Mesangial cell (primary cell): ENCODE measurements at places on chromosomes 3 and 15. TPM values are rescaled to one million over a fixed set of nuclear protein-coding genes. Genes with fewer than 3 reads are reported as not detected.

Gene FETUB
- total RNA-seq: not detected in 2 replicates

Gene PRR20G
- not detected in 2 replicates for total RNA-seq

Gene STARD9
- total RNA-seq: 3.4 and 6.8 TPM in 2 replicates

Gene GATA2
- 2.1 and 4.1 TPM in 2 replicates for total RNA-seq

Gene REC114
- not detected in 2 replicates for total RNA-seq

Gene CHRNA5
- total RNA-seq: 1.8 and 6.0 TPM in 2 replicates

Gene C15orf62
- total RNA-seq: 0.16 and 0.63 TPM in 2 replicates

Gene PFKFB4
- 7.1 and 7.5 TPM in 2 replicates for total RNA-seq

Gene TPRG1
- not detected in 2 replicates for total RNA-seq

Gene NAALADL2
- total RNA-seq: 0.33 and 1.1 TPM in 2 replicates

Gene SPTSSB
- total RNA-seq: not detected in 2 replicates

Gene PTX3
- 22.1 and 44.3 TPM in 2 replicates for total RNA-seq

Gene CHRNA3
- total RNA-seq: 0.13 TPM in 1 of 2 replicates, not detected in the other

Gene TMEM115
- total RNA-seq: 61.4 and 80.4 TPM in 2 replicates

Gene TOPAZ1
- not detected in 2 replicates for total RNA-seq

Gene TM6SF1
- total RNA-seq: 0.33 and 1.4 TPM in 2 replicates

Gene GCNT3
- 1.6 TPM in 2 replicates for total RNA-seq

Gene LPP
- total RNA-seq: 75.0 and 108 TPM in 2 replicates

Gene CCNB2
- total RNA-seq: 11.5 and 150 TPM in 2 replicates

Gene KLHL25
- 5.2 and 7.8 TPM in 2 replicates for total RNA-seq

Gene AADACL2
- total RNA-seq: not detected in 2 replicates

Gene CCDC39
- under 0.01 TPM in 1 of 2 replicates, not detected in the other for total RNA-seq

Gene SERINC4
- total RNA-seq: not detected in 2 replicates

Gene TTLL13
- total RNA-seq: under 0.01 TPM in 1 of 2 replicates, not detected in the other

Gene ZBED2
- total RNA-seq: 3.3 and 20.5 TPM in 2 replicates

Gene ITGB5
- total RNA-seq: 144 and 216 TPM in 2 replicates

Gene KNG1
- total RNA-seq: not detected in 2 replicates

Gene NT5DC2
- 162 and 351 TPM in 2 replicates for total RNA-seq

Gene CPB1
- total RNA-seq: not detected in 2 replicates

Gene CD80
- not detected in 2 replicates for total RNA-seq

Gene ASB14
- not detected in 2 replicates for total RNA-seq

Gene HYAL3
- total RNA-seq: 4.4 and 9.3 TPM in 2 replicates

Gene RGMA
- total RNA-seq: 0.98 and 2.5 TPM in 2 replicates

Gene TRH
- not detected in 2 replicates for total RNA-seq

Gene RHOV
- 0.16 and 0.63 TPM in 2 replicates for total RNA-seq
